Kasumi-1 (cell line): ENCODE measurements at places on chromosomes 2 and 18.

DNA sequence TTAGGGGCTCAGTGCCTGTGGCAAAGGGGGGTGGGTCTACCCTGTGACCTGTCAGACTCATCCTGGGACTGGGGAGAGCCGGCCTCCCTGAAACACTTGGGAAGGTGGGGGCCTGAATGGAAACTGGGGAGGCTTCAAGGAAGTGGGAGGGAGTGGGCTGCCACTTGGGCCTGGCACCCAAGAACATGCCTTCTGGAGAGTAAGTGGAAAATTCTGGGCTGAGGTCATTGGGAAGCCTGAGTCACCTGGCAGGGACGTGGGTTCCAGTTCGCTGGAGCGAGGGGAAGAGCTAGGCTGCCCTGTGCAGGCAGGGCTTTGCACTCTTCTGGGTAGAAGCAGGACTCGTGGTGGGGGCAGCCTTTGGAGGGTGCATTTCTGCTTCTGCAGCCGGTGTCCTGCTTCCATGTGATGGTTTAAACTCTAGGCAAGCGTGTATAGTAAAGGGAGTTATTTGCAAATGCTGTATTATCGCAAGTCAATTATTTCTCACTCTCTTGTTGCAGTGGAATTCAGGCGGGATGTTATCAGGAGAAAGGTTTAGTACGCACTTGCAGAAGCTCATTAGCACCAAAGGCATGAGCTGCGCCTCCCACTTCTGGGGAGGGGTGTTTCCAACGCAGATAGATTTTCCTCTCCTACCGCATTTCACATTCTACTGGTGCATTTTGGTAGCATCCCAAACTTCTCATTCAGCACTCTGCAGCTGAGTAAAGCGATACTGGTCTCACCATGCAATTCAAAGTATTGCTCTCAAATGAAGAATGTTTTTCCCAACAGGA, 3.8 kb downstream of the LRRFIP1 start:
- no peak for DNase-seq

- no peak for DNase-seq
These were observed 720.5 kb downstream of the MBD2 start for GRCh38 chr18:53503914-53504441.

DNA sequence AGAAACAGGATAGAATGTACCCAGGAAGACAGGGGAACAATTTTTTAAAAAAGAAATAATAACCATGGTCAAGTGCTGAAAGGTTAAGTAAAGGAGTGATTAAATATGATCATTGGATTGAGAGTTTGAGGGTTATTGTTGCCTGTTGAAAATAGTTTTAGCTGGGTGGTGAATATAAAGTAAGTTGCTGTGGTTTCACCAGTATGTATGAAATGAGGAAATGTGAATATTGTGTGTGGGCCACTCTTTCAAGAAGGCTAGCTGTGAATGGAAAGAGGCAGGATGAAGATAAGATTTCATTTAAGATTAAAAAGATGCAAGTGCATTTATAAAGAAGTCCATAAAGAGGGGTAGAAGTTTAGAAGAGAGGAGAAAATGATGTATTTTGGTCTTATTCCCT, 53.8 kb downstream of the GULP1 start:
- peak; percentile 35 for DNase-seq

DNA sequence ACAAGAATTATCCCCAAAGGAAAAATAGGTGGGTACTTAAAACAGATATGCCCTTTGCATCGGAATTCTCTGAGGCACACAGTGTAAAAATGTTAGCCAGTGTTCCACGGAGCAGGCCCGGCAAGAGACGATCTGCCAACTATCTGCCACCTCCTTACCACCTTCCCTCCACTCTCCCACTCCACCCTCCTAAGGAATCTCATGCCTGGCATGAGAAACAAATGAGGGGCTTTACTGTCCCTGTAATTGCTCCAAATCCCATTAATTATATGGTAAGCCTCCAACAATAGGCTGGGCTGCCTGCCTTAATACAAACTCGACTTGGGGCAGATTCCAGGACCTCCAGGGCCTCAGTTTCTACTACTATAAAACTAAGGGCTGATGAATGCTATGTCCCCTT, 102.3 kb downstream of the ZBTB7C start:
- no peak for DNase-seq

DNA sequence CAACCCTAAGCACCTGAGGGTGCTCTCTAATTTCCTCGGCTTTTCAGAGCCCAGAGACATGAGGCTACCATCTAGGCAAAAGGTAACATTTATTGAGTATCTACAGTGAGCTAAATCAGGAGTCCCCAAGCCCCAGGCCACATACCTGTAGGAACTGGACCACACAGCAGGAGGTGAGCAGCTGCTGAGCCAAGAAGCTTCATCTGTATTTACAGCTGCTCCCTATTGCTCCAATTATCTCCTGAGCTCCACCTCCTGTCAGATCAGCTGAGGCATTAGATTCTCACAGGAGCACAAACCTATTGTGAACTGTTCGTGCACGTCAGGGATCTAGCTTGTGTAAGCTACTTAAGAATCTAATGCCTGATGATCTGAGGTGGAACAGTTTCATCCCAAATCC, 70.2 kb downstream of the RND3 start:
- DNase-seq = no peak

GRCh38 chr2:26457695-26458364, 20.1 kb downstream of the OTOF start:
- DNase-seq = no peak

GRCh38 chr18:48662011-48662661, 123.3 kb downstream of the CTIF start:
- peak; percentile 92 for DNase-seq

- no peak for DNase-seq
These were observed 20.8 kb downstream of the CCL20 start for GRCh38 chr2:227834423-227834822.

- no peak for DNase-seq
These were observed 120.0 kb upstream of the FHL2 start for GRCh38 chr2:105518897-105519296.

DNA sequence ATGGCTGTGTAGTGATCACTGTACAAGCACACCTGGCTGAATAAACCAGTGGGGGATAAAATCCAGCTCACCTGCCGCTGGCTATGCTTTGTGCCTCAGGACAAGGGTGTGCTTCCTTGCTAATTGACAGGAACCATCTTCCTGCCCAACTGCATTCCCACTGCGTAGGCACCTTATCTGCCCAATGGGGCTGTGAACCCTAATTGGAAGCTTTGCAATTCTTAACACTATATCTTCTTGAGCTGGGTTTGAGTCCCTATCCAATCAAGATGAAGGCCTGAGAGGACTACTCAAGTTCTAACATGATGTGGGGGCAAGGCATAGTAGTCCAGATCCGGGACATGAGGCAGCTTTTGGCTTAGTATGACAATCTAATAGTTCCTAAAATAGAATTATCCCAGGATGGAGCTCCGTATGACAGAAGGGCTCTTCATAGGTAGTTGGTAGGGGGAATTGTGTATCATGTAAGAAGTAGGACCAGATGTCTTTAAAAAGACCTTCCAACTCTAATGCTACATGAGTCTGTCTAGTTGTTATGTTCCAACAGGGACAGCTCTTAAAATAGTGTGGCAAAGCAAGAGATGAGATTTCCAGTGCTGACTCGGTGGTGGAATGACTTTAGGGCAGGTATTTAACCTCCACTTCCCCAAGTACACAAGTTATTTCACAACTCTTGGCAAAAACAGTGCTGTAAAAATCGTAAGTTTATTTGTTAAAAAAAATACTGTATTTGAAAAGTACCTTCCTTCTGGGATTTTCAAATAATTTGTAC, 2.3 kb upstream of the TMEM150A start:
- no peak for DNase-seq

DNA sequence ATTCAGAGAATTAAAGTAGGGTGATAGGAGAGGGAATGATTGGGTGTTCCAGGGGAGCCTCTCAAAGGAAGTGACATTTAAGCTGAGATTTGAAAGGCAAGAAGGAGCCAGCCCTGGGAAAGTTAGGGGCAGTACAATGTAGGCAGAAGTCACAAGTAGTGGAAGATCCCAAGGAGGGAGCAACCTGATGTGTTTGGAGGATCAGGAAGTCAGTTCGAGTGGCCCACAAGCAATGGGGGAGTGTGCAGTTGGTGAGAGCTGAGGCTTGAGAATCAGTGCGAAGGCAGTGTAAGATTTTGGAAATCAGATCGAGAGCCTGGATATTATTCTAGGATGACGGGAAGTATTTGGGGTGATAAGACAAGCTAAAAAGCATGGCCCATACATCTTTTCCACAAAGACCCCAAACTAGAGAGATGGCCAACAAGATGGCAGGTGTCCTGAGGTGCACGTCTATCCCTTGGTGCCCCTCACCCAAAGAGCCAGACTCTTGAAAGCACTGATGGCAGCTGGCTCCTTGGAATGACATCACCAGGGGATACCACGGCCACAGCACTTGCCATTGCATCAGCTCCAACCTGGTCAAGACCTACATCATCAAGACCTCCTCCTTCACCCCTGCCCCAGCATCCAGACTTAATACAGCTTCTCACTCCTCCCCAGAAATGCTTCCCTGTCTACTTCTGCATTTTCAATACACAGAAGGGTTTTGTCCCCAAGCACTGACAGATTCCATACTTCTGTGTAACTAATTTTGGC, 127.3 kb downstream of the BCL2 start:
- peak; percentile 47 for DNase-seq

GRCh38 chr2:224040753-224041152, 1.7 kb upstream of the SERPINE2 start:
- no peak for DNase-seq

GRCh38 chr2:15940661-15941480, 521 bp downstream of the MYCN start:
- DNase-seq = no peak

DNA sequence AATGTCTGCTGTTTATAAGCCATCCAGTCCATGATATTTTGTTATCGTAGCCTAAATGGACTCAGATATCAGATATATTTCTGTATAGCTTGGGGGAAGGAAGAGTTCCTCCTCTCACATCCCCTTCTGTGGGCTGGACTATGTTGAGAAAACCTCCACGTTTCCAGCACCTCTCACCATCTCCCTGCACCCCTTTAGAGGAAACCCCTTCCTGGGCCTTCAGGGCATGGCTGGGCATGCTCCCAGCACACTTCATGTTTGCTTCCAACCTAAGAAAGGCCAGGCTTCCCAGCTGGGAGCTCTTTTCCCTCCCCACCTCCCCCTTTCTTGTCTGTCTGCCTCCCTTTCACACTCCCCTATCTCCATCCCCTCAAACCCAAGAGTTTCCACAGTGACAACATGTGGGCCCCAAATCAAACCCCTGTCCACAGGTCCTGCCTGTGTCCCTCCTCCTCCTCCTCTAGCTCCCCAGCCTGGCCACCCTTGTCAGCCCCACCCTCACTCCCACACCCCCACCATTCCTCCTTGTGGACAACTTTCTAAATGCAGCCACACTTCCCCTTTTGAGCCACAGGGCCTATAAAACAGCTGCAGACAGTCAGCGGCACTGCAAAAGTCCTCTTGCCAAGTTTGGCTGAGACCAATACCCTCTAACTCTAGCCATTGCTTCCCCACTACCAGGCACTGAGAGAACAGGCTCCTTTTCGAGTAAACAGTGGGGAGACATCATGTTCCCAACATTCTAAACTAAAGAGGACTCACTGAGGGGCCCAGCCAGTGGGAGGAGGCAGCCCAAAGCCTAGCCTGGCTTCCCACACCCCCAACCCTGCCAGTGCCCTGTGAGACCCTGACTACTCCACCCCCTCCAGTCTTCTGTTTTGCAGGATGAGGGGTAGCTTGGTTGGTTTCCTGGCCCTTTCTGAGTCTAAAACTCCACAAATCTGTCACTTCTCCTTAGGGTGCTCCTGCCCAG, 120.5 kb downstream of the ZFP36L2 start:
- DNase-seq = peak; percentile 93

- no peak for DNase-seq
These were observed 167.3 kb downstream of the NYAP2 start for GRCh38 chr2:225566798-225567197.

- no peak for DNase-seq
These were observed 335 bp downstream of the ERFE start for GRCh38 chr2:238159071-238159539.
